ENCODE measurements at places on chromosomes 6 and 20.

- no peak for DNase-seq
Measured at GRCh38 chr6:1502041-1502440, 107.7 kb upstream of the FOXC1 start.

GRCh38 chr6:165481921-165482320, 172.5 kb upstream of the C6orf118 start:
- DNase-seq, result no peak

GRCh38 chr20:36792422-36792821, 18.9 kb upstream of the DSN1 start:
- DNase-seq, result no peak

DNA sequence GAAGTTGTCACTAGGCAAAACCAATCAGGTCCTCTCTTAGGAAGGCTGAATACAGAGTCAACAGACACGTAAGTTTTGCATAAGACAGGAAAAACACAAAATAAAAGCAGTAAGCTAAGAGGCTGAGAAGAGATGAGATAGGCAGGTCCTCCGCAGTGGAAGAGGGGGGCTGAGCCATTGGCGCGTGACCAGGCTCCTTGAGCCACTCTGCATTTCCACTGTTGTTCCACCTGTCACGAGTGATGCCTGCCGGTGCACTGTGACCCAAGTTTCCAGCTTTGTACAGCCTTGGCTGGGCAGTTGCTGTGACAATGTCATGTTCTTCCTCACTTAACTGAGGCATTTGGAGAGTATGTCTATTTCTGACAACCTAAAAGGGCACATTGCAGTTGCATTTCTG, 58.6 kb downstream of the NUDT3 start:
- DNase-seq, result no peak

GRCh38 chr6:3235486-3235885, 8.0 kb upstream of the TUBB2B start:
- DNase-seq, result no peak

DNA sequence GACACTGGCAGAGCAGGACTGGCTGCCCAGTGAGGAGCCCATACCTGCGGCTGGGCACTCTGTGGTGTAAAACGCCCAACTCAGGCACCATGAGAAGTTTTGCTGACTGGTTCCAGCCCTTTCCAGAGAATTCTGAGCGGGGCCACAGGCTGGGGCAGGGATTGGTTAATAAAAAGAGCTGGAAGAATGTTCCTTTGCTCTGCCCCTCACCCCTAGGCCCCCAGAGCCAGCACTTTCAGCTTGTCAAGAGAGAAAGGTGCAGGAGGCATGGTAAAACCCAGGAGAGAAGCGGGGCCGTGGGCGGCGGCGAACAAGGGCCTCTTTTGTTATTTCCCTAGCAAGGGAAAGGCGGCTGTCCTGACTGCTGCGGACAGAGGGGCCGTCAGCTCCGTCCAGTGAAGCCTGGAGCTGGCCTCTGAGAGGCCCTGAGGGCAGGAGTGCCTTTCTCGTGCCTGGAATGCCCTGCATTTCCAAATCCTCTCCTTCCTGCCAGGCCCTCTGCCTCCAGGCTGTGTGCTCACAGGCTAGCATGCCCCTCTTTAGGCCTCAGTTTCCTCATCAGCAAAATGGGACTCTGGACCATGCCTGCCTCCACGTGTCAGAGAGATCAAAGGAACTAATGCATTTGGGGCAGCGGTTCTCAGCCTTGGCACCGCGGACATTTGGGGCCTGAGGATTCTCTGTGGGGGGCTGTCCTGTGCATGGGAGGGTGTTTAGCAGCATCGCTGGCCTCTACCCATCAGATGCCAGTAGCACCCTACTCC, 12.9 kb downstream of the SLC13A3 start:
- no peak for DNase-seq

GRCh38 chr6:168692193-168692914, 251.4 kb downstream of the SMOC2 start:
- no peak for DNase-seq

GRCh38 chr20:58639182-58640146, 11.6 kb upstream of the STX16 start:
- DNase-seq, result no peak

DNA sequence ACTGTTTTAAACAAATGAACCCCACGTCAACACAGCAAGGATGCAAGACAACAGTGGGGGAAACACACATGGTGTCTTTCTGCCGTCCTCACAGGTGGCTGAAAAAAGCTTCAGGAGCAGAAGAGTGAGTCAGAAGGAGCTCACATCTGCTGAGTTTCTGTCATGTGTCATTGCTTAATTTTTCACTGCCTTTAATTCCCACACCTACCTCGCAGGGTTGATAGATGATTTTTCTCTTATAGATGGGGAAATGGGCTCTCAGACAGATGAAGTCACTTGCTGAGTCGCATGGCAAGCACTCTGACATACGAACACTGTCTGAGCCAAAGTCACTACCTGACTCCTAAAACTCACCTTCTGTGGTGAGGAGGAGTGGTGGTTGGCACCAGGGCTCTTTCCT, 28.3 kb upstream of the CARMIL1 start:
- no peak for DNase-seq

DNA sequence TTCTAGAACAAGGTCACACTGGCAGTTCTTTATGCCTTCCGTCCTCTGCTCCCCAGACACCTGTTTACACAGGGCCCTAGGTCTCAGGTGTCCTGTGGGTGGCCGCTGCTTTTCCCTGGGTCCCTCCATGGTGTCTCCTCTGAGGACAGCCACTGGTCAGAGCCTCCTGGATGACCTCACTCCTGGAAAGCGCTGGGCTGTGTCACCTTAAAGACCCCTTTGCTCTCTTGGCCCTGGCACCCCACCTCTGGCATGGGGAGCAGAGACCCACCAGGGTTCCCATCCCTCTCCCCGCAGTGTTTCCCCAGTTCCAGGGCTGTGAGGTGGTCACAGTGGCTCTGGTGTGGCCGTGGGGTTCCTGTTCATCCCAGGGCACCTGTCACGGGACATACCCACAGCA, 33.9 kb downstream of the NTSR1 start:
- no peak for DNase-seq

DNA sequence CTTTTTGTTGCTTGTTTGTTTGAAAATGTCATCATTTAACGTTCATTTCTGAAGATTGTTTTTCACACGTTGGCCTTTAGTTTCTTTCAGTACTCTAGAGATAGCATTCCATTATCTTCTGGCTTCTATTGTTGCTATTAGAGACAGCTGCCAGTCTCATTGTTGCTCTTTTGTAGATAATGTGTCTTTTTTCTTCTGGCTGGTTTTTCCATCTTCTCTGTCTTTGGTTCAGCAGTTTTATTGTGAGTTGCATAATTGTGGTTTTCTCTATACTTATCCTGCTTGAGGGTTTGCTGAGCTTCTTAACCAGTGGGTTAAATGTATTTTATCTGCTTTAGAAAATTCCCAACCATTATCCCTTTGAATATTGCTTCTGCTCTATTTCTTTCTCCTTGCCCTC, 23.2 kb upstream of the AIG1 start:
- no peak for DNase-seq

GRCh38 chr6:23983735-23984134, 142.3 kb upstream of the NRSN1 start:
- DNase-seq, result no peak

GRCh38 chr6:170140129-170140528, 150.7 kb downstream of the DLL1 start:
- DNase-seq, result peak; percentile 16

DNA sequence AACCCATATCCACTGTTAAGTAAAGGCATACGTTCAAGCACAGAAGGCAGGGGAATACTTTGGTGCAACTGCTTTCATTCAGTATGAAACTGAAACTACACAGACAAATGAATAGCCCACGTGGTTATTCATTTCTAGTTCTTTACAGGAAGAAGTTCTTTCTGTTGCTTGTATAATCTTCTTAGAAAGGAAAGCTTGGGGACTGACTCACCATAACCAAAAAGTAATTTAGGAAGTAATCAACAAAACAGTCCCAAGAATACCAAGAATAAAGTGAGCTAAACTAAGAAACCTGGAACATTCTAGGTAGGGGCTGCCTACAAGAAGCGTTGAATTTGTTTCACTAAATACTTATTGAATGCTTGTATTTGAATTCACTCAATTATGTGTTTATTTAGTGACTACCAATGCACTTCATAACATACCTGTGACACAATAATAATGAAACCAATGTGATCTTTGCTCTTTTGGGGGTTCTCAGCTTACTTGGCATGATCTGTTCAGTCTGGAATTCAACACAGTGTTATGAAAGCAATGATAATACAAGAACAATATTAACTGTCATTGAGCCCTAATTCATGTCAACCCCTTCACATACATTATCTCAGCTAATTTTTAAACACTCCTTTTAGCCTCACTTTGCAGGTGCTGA, 25.1 kb upstream of the KIAA0408 start:
- DNase-seq, result no peak

DNA sequence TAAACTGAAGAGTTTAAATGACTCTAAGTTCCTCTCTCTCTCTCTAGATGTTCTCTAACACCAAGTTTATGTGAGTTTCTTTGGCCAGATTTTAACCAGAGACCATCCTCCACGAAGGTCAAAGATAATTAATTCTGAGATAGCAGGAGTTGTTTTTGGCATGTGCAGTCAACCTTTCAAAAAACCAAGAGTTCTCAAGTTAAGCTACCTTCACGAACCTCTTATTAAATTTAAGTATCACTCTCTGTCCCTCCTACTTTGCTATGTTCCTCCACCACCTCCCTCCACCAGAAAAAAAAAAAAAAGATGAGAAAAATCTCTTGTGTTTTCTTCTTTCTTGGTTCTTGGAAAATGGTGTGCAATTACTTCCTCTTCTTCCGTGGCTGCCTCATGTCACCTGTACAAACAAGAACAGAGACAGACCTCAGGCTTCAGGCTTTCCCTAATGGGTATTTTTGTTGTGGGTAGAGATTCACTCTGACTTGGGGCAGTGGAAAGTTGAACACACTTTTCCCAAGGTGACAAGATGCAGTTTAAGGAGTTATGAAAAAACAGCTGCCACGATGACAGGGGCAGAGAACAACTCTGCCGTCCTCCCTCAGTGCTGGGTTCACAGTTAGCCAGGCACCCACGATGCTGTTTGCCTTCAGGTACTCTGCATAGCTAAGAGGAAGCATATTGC, 64.3 kb downstream of the ADTRP start:
- no peak for DNase-seq

- no peak for DNase-seq
Measured at GRCh38 chr20:62780696-62781095, 15.6 kb upstream of the MRGBP start.
